ENCODE measurements at places on chromosomes 13 and 19.

DNA sequence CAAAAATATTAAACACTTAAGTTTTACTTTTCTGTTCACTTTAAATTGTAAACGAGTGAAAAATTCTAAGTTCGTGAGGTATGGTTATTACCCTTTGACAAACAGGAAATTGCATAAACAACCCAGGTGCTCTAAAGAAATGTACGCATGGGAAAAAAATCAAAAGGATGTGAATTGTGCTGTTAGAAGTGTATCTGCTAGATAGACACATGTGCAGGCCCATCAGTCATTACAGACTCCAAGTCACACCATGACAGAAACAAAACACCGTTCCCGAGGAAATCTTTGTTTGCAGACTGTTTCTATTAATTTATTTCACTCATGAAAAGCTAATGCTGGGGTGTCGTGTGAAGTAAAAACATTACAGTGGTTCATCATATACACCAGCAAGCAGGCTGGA, 17.0 kb upstream of the DOCK9 start:
- DNase-seq, result no peak

DNA sequence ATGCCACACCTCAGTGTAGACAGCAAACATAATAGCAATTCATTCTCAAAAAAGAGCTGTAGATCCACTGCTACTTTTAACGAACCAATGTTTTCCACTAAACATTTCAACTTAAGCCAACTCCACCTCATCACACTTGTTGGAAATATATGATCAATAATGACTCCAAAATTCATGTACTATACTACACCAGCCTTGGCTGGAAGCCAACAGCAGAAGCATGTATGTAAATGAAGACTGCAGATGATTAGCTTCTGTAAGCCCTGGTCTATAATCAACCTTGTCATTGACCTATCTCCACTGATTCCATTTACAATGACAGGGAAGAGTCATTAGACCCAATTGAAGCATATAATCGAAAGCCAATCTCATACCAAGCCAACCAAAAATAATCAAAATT, 71.7 kb downstream of the STK24 start:
- no peak for DNase-seq

- DNase-seq, result no peak
Measured at GRCh38 chr13:42893214-42893671, 98.8 kb downstream of the EPSTI1 start.

DNA sequence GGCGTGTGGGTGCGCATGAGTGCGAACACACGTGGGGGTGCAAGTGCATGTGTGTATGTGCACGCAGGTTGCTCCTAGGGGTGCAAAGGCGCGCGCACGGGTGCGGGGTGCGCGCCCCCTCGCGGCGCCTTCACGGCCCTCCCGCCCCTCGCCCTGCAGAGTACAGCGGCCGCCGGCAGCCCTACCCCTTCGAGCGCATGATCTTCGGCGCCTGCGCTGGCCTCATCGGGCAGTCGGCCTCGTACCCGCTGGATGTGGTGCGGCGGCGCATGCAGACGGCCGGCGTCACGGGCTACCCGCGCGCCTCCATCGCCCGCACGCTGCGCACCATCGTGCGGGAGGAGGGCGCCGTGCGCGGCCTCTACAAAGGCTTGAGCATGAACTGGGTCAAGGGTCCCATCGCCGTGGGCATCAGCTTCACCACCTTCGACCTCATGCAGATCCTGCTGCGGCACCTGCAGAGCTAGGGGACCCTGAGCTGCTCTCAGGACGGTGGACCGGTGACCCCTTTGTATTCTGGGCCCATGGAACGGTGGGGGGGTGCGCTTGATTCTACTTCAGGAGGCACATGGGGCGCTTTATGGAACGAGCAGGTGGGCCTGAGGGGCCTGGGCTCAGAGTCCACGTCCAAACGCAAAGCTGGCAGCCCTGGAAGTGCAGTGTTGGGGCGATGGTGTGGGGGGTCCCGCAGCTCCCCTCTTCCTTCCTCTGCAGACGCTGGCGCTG, 27.7 kb downstream of the TMEM161A start:
- DNase-seq, result no peak

DNA sequence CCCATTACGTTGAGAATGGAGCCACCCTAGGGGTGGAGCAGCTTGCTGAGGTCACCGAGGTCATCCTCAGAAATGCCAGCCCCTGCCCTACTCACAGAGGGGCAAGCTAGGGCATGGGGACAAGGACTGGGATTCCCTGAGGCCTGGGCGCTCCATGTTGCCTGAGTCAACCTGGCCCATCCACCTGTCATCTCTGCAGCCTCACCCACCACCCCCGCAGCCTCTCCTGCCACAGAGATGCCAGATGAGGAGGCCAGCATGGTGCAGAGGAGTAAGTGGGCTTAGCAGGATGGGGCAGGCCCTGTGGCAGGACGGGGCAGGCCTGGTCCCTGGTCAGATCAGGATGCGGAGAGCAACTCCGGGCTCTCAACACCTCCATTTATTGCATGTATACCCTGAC, 9.5 kb downstream of the NKPD1 start:
- DNase-seq, result no peak

- DNase-seq, result no peak
Measured at GRCh38 chr13:30867089-30867669, 38.9 kb upstream of the MEDAG start.

DNA sequence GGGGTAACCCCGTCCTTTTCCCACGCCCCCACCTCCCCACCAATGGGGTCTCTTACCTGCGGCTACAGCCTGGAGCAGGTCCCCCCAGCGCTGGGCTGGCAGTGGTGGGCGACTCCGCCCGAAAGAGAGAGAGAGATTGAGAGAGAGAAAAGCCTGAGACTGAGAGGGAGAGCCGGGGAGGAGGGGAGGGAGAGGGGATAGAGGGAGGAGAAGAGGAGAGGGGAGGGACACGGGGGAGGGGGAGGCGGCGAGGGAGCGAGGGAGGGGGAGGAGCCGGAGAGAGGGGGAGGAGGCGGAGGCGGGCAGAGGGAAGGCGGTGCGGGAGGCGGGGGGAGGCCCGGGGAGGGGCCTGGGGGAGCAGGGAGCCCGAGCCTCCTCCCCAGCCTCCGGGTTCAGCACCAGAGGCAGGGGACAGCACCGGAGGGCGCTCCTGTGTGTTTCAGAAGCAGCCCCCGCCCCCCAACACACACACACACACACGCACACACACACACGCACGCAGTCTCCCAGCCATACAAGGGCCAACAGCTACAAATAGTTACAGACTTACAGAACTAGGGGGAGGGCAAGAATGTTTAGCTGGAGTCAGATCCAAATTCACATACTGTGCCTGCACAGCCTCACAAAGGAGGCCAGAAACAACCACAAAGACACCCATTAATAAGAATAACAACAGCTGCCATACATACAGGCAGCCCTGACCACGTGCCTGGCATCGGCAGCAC, at the start of gene SLC8A2:
Gene SLC8A2, minus strand, starts transcription at position 161 of the 725 bp plus-strand sequence. CDS start 5,490 bp downstream, outside the sequence.
- DNase-seq, result peak; percentile 63

DNA sequence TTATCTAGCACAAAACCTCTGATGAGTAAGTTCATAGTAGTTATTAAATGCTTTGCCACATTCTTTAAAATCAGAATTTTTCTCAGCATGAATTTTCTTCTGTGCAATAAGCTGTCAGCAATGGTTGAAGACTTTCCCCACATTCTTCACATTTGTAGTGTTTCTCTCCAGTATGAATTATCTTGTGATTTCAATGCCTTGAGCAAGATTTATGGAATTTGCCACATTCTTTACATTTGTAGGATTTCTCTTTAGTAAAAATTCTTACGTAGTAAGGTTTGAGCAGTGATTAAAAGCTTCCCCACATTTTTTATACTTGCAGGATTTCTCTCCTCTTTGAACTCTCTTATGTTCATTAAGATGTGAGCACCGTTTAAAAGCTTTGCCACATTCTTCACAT, 33.6 kb downstream of the ZNF682 start:
- DNase-seq, result no peak

GRCh38 chr13:108226184-108226583, 8.0 kb downstream of the ABHD13 start:
- DNase-seq, result no peak

DNA sequence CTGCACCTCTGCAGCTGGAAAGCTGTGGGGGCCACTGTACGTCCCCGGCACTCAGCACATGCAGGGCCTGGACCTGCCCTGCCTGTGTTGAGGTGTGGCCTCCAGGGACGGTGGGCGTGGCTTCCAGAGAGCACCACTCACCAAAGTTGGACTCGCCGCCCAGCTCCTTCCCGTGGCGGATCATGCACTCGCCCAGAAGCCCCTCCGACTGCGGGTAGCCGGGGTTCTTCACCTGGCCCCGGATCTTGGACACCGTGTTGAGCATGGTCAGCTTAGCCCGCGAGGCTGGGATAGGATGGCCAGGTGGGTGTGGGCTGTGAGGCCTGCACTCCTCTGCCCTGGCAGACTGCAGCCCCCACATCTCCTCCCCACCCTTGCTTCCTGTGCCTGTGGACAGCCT, 22.0 kb downstream of the MPND start:
- no peak for DNase-seq

- DNase-seq, result no peak
Measured at GRCh38 chr19:31325342-31325741, 23.9 kb downstream of the TSHZ3 start.

DNA sequence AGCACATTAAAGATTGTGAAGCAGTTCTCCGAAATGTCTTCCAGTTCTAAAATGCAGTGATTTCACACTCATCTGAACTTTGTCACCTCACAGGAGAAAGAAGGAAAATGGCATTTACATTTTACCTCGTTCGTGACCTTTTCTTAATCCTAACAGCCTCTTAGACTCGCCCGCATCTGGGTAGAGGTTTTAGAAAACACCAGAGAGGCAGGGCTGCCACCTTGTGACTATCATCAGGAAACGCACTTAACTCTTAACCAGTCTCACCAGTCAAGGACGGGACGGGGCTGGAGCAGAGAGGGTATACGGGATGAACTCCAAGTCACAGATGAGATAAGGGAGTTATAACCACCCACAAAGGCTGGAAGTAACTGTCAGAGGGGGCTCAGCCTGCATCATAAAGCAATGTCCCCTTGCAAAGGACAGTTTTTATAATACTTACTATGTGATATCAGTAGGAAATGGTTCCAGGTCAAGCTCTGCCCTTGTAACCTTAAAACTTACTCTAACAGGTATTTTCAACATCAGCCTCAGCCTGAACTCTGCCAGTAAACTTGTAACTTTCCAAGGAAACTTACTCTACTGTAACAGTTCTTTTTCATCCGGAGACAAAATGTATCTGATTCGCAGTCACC, 8.6 kb upstream of the CEACAM6 start:
- no peak for DNase-seq

GRCh38 chr13:45242070-45242469, 41.2 kb upstream of the KCTD4 start:
- no peak for DNase-seq

GRCh38 chr19:49430172-49430677, 5.0 kb downstream of the GFY start:
- no peak for DNase-seq

DNA sequence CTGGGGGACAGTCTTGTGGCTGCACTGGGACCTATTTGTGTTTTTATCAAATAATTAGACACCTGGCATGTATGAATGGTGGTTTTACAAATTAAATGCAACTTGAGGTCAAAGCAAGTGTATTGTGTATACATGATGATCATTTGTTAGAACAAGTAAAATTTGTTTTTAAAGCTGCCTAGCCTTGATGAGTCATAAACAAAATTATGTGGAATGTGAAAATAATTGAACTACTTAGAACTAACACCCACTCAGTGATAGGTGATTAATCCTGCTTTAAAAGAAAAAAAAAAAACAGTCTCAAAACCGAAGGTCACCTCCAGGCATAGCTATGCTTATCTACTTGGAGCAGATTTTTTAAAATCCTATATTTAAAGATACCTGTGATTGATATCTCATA, 770.3 kb upstream of the SLITRK5 start:
- DNase-seq, result no peak

DNA sequence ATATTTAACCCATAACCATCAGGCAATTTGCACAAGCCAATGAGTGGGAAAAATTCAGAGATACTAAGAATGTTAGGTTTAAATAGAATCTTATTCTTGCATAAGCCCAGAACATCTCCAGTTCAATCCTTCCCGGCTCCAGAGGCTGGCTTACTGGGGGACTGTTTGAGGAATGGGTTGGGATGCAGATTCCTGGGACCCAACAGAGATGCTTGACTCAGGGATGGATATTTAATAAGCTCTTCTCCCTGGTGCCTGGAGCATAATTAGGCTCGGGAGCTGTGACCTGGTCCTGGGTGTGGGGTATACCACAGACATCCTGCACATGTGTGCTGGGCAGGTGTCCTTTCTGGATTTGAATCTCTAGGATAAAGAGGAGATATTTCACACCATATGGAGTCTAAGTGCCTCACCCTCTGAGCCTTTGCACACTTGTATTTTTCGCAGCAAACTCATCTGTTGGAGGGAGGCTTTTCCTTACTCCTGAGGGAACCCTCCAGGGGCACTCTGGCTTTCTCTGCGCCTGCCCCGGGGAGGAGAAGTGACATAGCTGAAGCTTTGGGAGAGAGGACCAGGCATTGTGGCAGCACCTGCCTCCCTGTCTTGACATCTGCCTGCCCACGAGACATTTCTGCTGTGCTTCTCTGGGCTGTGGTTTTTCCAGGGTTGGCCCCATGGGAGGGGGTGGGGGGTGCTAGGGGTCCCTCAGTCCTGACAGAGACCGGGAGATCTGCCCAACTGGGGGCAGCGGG, 36.1 kb upstream of the ANKRD10 start:
- DNase-seq, result no peak

DNA sequence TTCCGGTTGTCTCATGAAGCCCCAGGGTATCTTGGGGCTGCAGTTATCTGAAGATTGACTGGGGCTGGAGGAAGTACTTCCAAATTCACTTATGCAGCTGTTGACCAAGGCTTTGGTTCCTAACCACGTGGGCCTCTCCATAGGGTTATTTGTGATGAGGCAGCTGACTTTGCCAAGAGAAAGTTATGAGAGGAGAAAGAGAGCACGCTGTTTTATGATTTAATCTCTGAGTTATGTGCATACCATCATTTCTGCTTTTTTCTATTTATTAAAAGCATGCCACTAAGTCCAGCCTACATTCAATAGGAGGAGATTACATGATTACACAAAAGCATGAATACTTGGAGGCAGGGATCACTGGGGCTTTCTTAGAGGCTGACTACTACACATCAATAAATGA, 215.5 kb downstream of the NHLRC3 start:
- no peak for DNase-seq

- peak; percentile 34 for DNase-seq
Measured at GRCh38 chr13:46387064-46387851, at the start of gene RUBCNL. Gene RUBCNL (minus strand): TSS chr13:46387252. CDS start chr13:46372475, 14,777 bp downstream.

DNA sequence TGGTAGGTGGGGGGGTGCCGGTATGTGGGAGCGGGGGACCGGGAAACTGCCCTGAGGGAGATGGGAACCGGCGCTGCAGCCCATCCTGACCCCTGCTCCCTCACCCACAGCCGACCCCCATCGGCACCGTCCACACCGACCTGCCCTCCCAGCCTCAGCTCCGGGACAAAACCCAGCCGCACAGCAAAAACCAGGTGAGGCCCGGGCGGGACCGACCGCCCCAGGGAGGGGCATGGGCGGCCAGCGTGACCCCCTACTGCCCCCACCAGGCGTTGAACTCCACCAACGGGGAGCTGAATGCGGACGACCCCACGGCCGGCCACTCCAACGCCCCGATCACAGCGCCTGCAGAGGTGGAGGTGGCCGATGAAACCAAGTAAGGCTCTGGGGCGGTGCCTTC, 35.9 kb downstream of the BTBD2 start:
- no peak for DNase-seq

GRCh38 chr19:36046443-36047050, 7.5 kb downstream of the THAP8 start:
- DNase-seq, result no peak

All from left ventricle myocardium inferior (tissue), 1 donor.